ENCODE measurements at places on chromosomes 13 and 19.
A peak's percentile ranks its signal among the peaks of the same experiment; 100 is the strongest.

- DNase-seq, result peak; percentile 50
Measured at GRCh38 chr13:57633950-57634838, 2.6 kb downstream of the PCDH17 start.

DNA sequence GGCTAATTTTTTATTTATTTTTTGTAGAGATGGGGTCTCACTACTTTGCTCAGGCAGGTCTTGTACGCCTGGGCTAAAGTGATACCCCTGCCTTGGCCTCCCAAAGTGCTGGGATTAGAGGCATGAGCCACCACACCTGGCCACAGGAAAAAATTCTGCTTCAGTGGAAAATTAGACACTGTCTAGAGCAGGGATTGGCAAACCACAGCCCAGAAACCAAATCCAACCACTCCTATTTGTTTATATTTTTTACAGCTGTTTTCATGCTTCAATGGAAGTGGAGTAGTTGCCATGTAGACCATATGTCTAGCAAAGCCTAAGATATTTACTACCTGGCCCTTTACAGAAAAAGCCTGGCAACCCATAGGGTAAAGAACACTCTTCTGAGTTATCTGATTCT lies 123.7 kb upstream of the MRI1 start:
- DNase-seq, result no peak

DNA sequence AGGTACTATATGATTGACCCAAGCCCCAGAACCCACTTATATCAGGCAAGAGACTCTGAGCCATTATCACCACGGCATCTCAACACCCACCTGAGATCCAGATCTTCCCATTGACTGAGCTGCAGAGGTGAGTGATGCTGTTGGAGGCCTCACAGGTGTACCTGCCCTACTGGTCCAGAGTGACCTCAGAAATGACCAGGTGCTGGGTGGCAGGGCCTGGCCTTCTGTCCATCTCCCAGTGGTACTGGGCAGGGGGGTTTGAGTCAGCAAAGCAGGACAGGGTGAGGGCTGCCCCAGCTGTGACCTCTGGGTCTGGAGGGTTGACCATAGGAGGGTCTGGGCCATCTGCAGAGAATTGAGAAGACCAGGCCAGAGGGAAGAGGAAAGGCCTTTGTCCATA lies 13.2 kb upstream of the CEACAM20 start:
- no peak for DNase-seq

- DNase-seq, result no peak
Measured at GRCh38 chr19:2795827-2796658, 10.7 kb downstream of the THOP1 start.

- DNase-seq, result no peak
Measured at GRCh38 chr19:17753976-17754375, 2.7 kb downstream of the FCHO1 start.

- DNase-seq, result no peak
Measured at GRCh38 chr13:110759710-110760109, 46.2 kb downstream of the ING1 start.

All from hematopoietic multipotent progenitor cell (in vitro differentiated cells).